ENCODE measurements at places on chromosomes 7 and 10.

GRCh38 chr10:9238041-9238440 is 1183.6 kb downstream of the GATA3 start:
- DNase-seq, result no peak

- no peak for DNase-seq
Measured at GRCh38 chr10:59905066-59905730, 1.2 kb downstream of the CCDC6 start.

DNA sequence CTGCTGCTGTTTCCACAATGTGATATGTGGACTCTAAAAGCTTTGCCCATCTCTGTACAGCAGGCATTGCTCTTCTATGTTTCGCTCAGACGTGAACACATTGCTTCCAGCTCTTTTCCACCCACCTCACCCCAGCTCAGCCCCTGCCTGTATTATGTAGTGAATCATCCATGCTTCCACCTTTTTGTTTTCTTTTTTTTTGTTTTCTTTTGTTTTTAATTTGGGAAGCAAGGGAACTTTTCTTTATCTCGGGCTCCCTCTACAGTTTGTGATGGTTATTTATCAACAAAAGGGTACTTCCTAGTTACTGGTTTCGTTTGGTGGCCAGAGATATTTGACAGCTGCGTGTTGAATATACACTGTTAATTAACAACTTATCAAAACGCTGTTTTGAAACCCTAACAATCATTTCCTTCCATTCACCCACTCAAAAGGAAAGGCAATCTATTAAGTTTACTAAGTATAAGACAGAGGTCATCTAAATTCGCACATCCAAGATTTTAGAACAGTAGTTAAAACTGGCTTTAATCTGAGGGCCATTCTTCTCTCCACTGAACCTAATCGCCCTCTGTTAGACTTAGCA is 127.9 kb upstream of the STK17A start:
- DNase-seq, result no peak

DNA sequence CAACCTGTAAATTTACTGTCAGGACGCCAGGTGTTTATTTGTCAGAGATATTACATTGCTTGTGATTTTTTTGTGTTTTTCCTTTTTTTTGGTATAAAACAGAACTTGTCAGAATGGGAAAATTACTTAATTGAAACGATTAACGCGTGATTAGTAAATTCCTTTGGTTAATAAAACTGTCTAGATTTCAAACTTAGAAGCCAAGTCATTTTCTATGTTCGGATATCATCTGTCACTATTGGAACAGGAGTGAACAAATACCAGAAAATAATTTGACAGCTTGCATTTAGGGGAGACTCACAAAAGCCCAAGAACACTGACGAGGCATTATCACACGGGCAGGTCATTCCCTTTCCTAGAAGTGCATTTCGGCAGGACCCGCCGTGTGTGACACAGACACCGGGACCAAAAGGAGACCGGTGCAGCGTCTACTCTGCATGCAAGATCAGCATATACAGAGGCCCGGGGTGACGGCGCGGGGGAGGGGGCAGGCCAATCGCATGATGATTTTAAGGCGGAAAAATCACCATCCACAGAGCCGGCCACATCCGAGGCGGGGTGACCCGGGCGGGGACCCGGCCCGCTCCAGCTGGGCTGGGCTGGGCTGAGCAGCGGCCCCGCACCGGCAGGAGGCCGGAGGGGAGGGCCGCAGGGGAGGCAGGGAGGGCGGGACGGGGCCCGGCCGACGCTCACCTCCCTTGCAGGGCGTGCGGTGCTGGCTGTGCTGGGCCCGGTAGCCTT is 841 bp downstream of the GLUD1 start:
- DNase-seq, result no peak

DNA sequence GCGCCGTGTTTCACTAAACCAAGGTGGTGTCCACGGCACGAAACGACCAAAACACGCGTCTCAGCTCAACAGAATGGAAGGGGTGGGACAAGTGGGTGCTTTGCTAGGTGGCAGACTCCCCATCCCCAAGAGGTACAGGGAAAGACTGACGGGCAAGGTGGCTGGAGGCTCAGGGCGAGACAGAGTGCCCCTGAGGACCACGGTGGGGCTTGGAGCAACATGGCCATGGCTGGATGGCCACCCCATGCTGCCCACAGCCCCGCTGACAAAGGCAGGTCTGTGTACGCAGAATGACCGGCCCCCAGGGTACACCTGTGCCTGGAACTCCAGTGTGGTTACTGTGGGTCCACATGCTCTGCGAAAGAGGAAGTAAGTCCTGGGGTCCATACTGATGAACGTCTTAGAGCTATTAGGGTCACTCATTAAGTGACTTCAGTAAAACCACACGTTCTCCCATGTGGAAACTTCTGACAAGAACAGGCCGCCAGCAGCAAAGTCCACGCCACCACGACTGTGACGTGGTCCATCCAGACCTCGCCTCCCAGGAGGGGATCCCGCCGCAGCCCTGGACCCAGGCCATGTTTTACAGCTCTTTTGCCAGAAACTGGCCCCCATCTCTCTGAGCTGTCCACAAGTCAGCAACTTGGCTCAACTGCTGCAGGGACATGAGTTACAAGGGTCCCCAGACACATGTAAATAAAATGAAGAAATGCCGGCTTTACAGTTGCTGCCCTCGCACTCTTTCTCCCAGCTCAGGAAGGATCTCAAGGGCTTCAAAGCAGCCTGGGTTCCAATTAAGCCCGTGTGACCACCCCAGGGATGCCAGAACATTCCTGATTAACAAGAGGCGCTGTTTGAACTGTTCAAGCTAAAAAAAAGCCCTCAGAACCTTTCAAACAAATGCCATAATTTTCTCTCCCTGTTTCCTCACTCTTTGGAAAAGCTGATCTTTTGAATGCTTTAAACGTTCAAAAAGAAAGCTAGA is 66.8 kb downstream of the MAD1L1 start:
- DNase-seq, result no peak
